ENCODE measurements at places on chromosomes 3 and 15.

- no peak overlapping the region for H3K27ac ChIP-seq
- DNase-seq = no peak
- H3K27me3 ChIP-seq = no peaks in the 10 kb centered on the region
These were observed 14.2 kb downstream of the NR1D2 start for GRCh38 chr3:23959135-23959900.

GRCh38 chr3:58617338-58617761 is 40.2 kb upstream of the FAM107A start:
- no peak overlapping the region for H3K27ac ChIP-seq
- DNase-seq = peak; percentile 82
- no peaks in the 10 kb centered on the region for H3K36me3 ChIP-seq
- H3K4me3 ChIP-seq = no peak overlapping the region
- peaks cover 8% of the 10 kb centered on the region for H3K4me1 ChIP-seq
- H3K27me3 ChIP-seq = no peaks in the 10 kb centered on the region

- no peak for DNase-seq
- no peak overlapping the region for H3K4me3 ChIP-seq
- no peak overlapping the region for H3K27ac ChIP-seq
- H3K27me3 ChIP-seq = no peaks in the 10 kb centered on the region
- H3K4me1 ChIP-seq = no peaks in the 10 kb centered on the region
- no peaks in the 10 kb centered on the region for H3K36me3 ChIP-seq
These were observed 930 bp downstream of the FBXW12 start for GRCh38 chr3:48372862-48373435.

- no peak for DNase-seq
- H3K27me3 ChIP-seq = no peaks in the 10 kb centered on the region
- no peaks in the 10 kb centered on the region for H3K36me3 ChIP-seq
- H3K4me1 ChIP-seq = no peaks in the 10 kb centered on the region
- no peak overlapping the region for H3K27ac ChIP-seq
- H3K4me3 ChIP-seq = no peak overlapping the region
These were observed 13.6 kb downstream of the SCN11A start for GRCh38 chr3:39038165-39038564.

DNA sequence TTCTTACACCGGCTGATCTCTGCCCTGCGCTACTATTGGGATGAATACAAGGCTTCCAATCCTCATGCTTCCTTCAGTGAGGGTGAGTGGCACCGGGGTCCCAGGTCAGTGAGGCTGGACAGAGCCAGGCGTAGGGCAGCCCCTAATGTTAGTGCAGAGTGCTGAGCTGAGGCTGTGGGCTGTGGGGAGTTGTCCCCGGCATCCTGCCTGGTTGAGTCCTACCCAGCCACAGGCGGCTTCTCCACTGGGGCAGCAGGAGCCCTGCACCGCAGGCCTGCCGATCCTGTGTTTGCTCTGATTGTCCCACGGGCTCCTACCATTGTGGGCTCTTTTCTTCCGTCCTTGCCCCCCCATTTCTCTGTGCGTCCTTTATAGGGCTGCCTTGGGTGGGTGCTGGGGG is 13.3 kb downstream of the RNF123 start:
- no peak overlapping the region for H3K4me3 ChIP-seq
- H3K4me1 ChIP-seq = no peaks in the 10 kb centered on the region
- no peaks in the 10 kb centered on the region for H3K36me3 ChIP-seq
- no peaks in the 10 kb centered on the region for H3K27me3 ChIP-seq
- DNase-seq = no peak

- no peak overlapping the region for H3K4me3 ChIP-seq
- no peaks in the 10 kb centered on the region for H3K36me3 ChIP-seq
- no peaks in the 10 kb centered on the region for H3K4me1 ChIP-seq
- DNase-seq = no peak
- no peak overlapping the region for H3K27ac ChIP-seq
These were observed 36.2 kb upstream of the CLRN1 start for GRCh38 chr3:151008699-151009098.

DNA sequence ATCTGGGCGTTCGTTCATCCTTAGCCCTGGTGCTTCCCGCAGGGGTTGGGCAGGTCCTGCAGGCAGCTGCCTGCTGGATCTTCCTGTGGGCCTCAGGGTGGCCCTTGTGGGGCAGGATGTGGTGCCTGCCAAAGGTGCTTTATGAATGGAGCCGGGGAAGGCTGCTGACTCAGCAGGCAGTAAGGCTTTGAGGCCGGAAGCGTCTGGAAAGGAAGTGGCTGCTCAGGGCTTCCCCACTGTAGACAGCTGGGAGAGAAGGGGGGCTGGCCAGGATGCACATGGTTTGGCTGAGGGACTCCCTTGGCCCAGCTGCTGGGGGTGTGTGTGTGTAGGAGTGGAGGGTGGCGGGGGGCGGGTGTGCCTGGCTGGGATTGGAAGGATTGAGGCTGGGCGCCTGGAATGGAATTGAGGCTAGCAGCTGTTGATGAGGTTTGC is 12.9 kb downstream of the CD276 start:
- DNase-seq = peak; percentile 87
- H3K4me3 ChIP-seq = no peak overlapping the region
- no peaks in the 10 kb centered on the region for H3K36me3 ChIP-seq
- peak overlapping the region; percentile 16 for H3K27ac ChIP-seq
- H3K4me1 ChIP-seq = peaks cover 4% of the 10 kb centered on the region

GRCh38 chr3:144521131-144521530 is 549.5 kb downstream of the DIPK2A start:
- no peak overlapping the region for H3K27ac ChIP-seq
- H3K4me1 ChIP-seq = no peaks in the 10 kb centered on the region
- no peaks in the 10 kb centered on the region for H3K27me3 ChIP-seq

DNA sequence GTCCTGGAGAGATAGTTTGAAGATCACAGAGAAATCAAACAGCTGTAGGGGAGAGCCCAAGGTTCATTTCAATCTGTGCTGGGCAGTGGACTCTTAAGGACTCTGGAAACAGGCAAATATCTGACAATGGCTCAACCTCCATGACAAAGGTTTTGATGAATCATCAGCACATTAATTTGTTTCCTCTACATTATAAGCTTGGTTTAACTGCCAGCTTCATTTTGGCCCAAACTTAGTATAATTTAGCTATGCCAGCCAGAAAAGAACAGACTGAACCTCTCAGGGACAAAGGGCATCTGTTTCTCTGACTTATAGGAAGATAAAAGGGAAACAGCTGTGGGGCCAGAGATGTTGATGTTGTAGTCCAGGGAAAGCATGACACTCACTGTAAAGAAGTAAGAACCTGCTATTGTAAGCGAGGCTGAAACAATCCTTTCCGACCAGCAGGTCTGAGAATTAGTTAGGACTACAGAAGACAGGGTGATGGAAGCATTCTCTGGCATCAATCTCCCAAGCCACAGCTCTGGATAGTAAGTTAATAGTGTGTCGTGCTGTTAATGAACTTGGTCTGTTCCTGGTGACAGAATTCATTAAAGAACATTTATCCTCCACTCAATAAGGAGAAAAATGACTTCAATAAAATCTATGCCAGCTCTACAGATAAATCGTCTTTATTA is 110.1 kb downstream of the KCNMB2 start:
- no peak overlapping the region for H3K27ac ChIP-seq
- H3K36me3 ChIP-seq = no peaks in the 10 kb centered on the region
- no peak overlapping the region for H3K4me3 ChIP-seq
- no peaks in the 10 kb centered on the region for H3K27me3 ChIP-seq

DNA sequence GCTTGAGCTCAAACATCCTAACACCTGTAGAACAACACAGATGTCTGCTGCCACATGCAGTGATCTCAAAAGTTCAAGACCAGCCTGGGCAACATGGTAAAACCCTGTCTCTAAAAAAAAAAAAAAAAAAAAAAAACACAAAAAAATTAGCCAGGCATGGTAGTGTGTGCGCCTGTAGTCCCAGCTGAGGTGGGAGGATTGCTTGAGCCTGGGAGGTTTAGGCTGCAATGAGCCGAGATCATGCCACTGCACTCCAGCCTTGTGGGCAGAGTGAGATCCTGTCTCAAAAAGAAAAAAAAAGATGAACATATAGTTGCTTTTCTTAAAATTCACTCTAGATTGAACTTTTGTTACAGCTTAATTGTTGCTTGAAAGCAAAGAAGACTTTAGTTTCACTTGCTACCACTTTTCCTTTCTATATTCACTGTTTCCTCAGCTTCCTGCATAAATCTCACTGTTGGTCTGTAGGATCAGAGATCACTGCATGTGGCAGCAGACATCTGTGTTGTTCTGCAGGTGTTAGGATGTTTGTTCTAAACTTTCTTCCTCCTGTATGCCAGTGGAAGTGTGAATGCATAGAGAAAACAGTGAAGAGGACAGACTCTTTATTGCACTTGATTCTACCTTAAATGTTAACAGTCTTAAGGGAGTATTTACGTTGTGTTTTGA is 12.6 kb downstream of the RAB11A start:
- H3K4me1 ChIP-seq = no peaks in the 10 kb centered on the region
- no peak overlapping the region for H3K27ac ChIP-seq
- no peaks in the 10 kb centered on the region for H3K27me3 ChIP-seq
- H3K36me3 ChIP-seq = no peaks in the 10 kb centered on the region

- no peaks in the 10 kb centered on the region for H3K4me1 ChIP-seq
- H3K27ac ChIP-seq = no peak overlapping the region
- DNase-seq = no peak
- H3K36me3 ChIP-seq = no peaks in the 10 kb centered on the region
- H3K4me3 ChIP-seq = no peak overlapping the region
These were observed 114.8 kb downstream of the DLG1 start for GRCh38 chr3:197183582-197183981.

DNA sequence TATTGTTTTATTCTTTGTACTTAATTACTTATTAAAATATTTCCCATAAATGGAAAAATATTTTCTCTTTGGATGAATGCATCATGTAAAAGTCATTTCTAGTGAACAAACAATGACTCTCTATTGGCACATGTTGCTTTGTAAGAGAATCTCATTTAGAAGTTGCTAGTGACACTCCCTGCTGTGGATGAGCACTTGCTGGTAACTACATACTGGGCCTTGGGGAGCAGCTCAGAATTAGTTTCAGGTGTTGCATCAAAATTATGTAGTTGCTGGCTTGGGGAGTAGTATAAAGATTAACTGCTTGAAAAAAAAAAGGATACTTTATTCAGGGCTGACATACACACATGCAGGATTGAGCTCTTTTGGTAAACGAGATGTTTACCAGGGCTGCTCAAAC is 80.3 kb upstream of the KCNAB1 start:
- no peaks in the 10 kb centered on the region for H3K4me1 ChIP-seq
- DNase-seq = no peak
- H3K4me3 ChIP-seq = no peak overlapping the region
- H3K27ac ChIP-seq = no peak overlapping the region

DNA sequence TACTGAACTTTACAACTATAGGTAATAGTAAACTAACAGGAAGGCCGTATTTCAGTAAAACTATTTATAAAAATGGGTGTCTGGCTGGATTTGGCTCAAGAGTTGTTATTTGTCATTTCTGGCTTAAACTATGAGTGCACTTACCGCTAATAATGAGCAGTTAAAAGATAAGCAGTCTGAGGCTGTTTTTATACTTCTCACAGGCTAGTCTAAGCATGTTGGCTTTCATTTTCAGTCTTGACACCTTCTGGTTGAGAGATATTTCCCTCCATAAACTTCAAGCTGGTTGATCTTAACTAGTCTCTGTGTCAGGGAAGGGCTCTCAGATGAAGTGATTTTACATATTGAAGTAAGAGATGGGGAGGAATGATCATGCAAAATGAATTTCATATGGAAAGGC is 96.1 kb downstream of the RSRC1 start:
- no peaks in the 10 kb centered on the region for H3K27me3 ChIP-seq
- H3K36me3 ChIP-seq = no peaks in the 10 kb centered on the region
- no peak overlapping the region for H3K4me3 ChIP-seq
- H3K4me1 ChIP-seq = no peaks in the 10 kb centered on the region
- no peak for DNase-seq
- no peak overlapping the region for H3K27ac ChIP-seq

GRCh38 chr15:51585986-51586385 is 36.6 kb downstream of the DMXL2 start:
- no peaks in the 10 kb centered on the region for H3K36me3 ChIP-seq
- no peak overlapping the region for H3K4me3 ChIP-seq
- H3K27me3 ChIP-seq = no peaks in the 10 kb centered on the region
- DNase-seq = no peak
- H3K27ac ChIP-seq = no peak overlapping the region
- H3K4me1 ChIP-seq = no peaks in the 10 kb centered on the region

GRCh38 chr15:68552773-68553172 is 26.0 kb upstream of the CORO2B start:
- DNase-seq = no peak
- H3K4me3 ChIP-seq = no peak overlapping the region
- peaks cover 6% of the 10 kb centered on the region for H3K4me1 ChIP-seq
- H3K27me3 ChIP-seq = no peaks in the 10 kb centered on the region
- H3K27ac ChIP-seq = no peak overlapping the region
- no peaks in the 10 kb centered on the region for H3K36me3 ChIP-seq

DNA sequence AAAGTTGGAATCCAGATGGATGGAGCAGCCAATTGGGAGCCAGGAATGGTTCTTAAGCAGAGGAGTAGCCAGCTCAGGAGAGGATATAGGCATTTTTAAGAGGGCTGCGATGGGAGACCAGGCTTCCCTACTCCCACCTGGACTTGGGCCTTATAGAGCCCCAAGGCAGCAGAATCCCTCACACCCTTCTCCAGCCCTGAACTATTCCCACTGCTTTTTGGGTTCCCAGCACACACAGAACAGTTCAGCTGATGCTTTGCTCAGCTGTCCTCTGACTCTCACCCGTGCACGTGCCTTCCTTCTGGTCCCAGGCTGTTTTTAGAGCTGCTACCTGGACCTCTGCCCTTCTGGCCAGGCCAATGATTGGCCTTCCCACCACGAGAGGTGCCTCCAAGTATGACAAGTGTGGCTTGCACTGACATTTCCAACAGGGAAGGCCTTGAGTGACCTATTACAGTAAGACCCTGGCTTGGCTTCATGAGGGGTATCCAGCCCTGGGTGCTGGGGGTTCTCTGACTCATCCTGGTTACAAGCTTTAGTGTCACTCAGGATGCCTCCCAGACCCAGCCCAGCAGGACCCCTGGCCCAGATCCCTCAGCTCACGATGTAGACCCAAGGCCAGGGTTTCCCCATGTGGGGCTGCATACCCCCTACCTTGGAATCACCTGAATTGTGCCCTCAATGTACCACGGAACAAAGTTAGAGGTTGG is 25.2 kb downstream of the NOX5 start:
- H3K27me3 ChIP-seq = no peaks in the 10 kb centered on the region
- DNase-seq = no peak
- no peak overlapping the region for H3K4me3 ChIP-seq
- no peaks in the 10 kb centered on the region for H3K4me1 ChIP-seq
- H3K36me3 ChIP-seq = no peaks in the 10 kb centered on the region

GRCh38 chr3:140636406-140637138 is 41.3 kb upstream of the TRIM42 start:
- no peak overlapping the region for H3K4me3 ChIP-seq
- no peak for DNase-seq
- H3K27ac ChIP-seq = no peak overlapping the region
- H3K4me1 ChIP-seq = peaks cover 2% of the 10 kb centered on the region

GRCh38 chr3:43005981-43006380 is 26.9 kb downstream of the GASK1A start:
- no peaks in the 10 kb centered on the region for H3K27me3 ChIP-seq
- no peak overlapping the region for H3K27ac ChIP-seq
- H3K36me3 ChIP-seq = no peaks in the 10 kb centered on the region
- DNase-seq = no peak
- H3K4me3 ChIP-seq = no peak overlapping the region
- H3K4me1 ChIP-seq = peaks cover 6% of the 10 kb centered on the region

GRCh38 chr3:13501521-13501920 is 21.4 kb downstream of the HDAC11 start:
- H3K27ac ChIP-seq = no peak overlapping the region
- H3K4me3 ChIP-seq = no peak overlapping the region
- DNase-seq = no peak
- H3K27me3 ChIP-seq = no peaks in the 10 kb centered on the region

GRCh38 chr3:33128706-33129105 is 14.9 kb downstream of the CRTAP start:
- H3K36me3 ChIP-seq = no peaks in the 10 kb centered on the region
- no peaks in the 10 kb centered on the region for H3K4me1 ChIP-seq
- no peak overlapping the region for H3K27ac ChIP-seq
